ENCODE measurements at places on chromosomes 6 and 20. TPM values are rescaled to one million over a fixed set of nuclear protein-coding genes. Genes with fewer than 3 reads are reported as not detected.

Gene CLIC5
- total RNA-seq = 0.08 TPM

Gene LTA
- 4.3 TPM for total RNA-seq

Gene EIF2S2
- total RNA-seq = 130 TPM

Gene OR12D3
- total RNA-seq = not detected

Gene MROH8
- 5.7 TPM for total RNA-seq

Gene RAET1G
- not detected for total RNA-seq

Gene CYP24A1
- total RNA-seq = not detected

Gene EBF4
- total RNA-seq = 2.6 TPM

Gene PTCRA
- total RNA-seq = 0.91 TPM

Gene BPIFB1
- total RNA-seq = not detected

Gene FAM184A
- total RNA-seq = not detected

Gene SIRPD
- not detected for total RNA-seq

Gene OPRL1
- 6.1 TPM for total RNA-seq

Gene GPX5
- total RNA-seq = not detected

Gene ELOVL4
- total RNA-seq = not detected

Gene PHACTR1
- 15.4 TPM for total RNA-seq

Gene SLC24A3
- not detected for total RNA-seq

Gene CCN5
- total RNA-seq = not detected

Gene BPIFB4
- not detected for total RNA-seq

Gene ATAT1
- 19.6 TPM for total RNA-seq

Gene HLA-DRB1
- 111 TPM for total RNA-seq

Gene PTK6
- total RNA-seq = 1.8 TPM

Gene ECT2L
- not detected for total RNA-seq

Gene TREM2
- not detected for total RNA-seq

Gene PCK1
- 13.0 TPM for total RNA-seq

Gene CDC25B
- 119 TPM for total RNA-seq
